DND-41 (cell line): ENCODE measurements at places on chromosomes 16 and 17.
A peak's percentile ranks its signal among the peaks of the same experiment; 100 is the strongest.

- no peak overlapping the region for H3K4me3 ChIP-seq
- no peaks in the 10 kb centered on the region for H3K36me3 ChIP-seq
- H3K4me1 ChIP-seq: no peaks in the 10 kb centered on the region
- H3K27me3 ChIP-seq: no peaks in the 10 kb centered on the region
- no peak overlapping the region for H3K27ac ChIP-seq
Measured at GRCh38 chr17:6456914-6457687, 12.8 kb downstream of the PIMREG start.

DNA sequence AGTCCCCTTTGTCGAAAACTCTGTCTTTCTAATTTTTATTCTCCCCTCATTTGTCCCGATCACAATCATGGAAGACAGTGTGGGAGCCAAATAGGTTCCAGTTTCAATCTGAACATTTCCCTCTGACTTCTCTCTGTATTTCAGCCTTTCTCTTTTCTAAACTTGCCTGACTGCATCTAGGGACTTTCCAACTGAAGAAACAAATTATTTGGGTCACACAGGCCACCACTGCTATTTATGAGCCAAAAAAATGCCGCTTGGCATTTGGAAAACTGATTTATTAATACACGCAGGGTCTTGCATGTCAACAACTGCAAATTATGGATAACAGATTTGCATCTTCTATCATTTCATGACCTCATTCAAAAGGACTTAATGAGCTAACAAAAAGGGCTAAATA, 55.2 kb upstream of the ELAC2 start:
- H3K4me3 ChIP-seq: no peak overlapping the region
- H3K36me3 ChIP-seq: no peaks in the 10 kb centered on the region
- DNase-seq: no peak
- no peaks in the 10 kb centered on the region for H3K4me1 ChIP-seq

- H3K27ac ChIP-seq: peak overlapping the region; percentile 5; the same call in 1 of the 2 replicates
- peaks cover 45% of the 10 kb centered on the region for H3K4me1 ChIP-seq
- peaks cover 50% of the 10 kb centered on the region for H3K36me3 ChIP-seq
- H3K4me3 ChIP-seq: no peak overlapping the region
Measured at GRCh38 chr16:9124908-9125584, 33.6 kb downstream of the HAPSTR1 start.

DNA sequence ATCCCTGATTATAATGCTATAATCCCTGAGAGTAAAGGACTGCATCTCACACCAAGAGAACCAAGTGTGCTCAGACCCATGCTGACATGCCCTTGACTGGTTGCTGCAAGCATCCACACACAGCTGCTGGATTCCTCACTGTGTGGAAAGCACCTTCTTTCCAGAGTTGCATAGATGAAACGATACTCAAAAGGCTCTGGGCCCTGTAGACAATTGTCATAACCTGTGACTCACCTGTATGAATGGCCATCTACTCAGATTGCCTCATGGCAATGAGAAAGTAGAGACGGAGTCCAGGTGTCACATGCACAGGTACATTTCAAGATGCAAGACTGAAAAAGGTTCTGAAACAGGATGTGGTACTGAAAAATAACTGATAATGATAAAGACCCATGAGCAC, 58.1 kb downstream of the MPHOSPH6 start:
- no peak overlapping the region for H3K27ac ChIP-seq
- DNase-seq: no peak
- no peaks in the 10 kb centered on the region for H3K4me1 ChIP-seq
- H3K36me3 ChIP-seq: no peaks in the 10 kb centered on the region
- H3K4me3 ChIP-seq: no peak overlapping the region

DNA sequence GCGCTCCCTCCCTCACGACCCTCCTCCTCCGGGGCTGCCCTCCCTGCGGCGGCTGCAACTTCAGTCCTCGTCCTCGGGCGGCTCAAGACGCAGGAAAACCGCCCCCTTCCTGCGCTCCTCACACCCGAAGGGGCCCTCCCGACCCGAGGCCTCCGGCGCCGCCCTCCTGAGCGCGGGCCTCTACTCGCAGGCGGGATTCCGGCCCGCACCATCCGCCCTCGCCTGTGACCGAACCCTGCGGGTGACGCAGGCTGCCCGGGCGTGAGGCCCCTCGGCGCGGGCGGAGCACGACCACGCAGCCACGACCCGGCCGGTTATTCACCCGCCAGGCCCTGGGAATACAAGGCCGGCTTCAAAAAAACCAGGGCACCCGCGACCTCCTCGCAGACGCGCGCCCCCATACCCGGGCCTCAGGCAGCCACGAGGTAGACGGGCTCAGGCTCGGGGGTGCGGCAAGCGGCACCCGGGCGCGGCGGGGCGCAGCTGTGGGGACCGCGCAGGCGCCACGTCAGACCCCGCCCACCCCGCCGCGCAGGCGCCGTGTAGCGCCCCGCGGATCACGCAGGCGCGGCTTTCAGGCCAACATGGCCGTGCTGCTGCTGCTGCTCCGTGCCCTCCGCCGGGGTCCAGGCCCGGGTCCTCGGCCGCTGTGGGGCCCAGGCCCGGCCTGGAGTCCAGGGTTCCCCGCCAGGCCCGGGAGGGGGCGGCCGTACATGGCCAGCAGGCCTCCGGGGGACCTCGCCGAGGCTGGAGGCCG, at the start of gene SPG7:
SPG7 (plus strand) TSS at position 570 of the 757 bp plus-strand sequence; CDS start at position 585, 15 bp downstream.
- H3K36me3 ChIP-seq: peaks cover 26% of the 10 kb centered on the region
- H3K4me1 ChIP-seq: peaks cover 39% of the 10 kb centered on the region
- peak within 1 kb of the TSS; percentile 87 for H3K27ac ChIP-seq
- DNase-seq: peak; percentile 90
- H3K4me3 ChIP-seq: peak within 1 kb of the TSS; percentile 87

DNA sequence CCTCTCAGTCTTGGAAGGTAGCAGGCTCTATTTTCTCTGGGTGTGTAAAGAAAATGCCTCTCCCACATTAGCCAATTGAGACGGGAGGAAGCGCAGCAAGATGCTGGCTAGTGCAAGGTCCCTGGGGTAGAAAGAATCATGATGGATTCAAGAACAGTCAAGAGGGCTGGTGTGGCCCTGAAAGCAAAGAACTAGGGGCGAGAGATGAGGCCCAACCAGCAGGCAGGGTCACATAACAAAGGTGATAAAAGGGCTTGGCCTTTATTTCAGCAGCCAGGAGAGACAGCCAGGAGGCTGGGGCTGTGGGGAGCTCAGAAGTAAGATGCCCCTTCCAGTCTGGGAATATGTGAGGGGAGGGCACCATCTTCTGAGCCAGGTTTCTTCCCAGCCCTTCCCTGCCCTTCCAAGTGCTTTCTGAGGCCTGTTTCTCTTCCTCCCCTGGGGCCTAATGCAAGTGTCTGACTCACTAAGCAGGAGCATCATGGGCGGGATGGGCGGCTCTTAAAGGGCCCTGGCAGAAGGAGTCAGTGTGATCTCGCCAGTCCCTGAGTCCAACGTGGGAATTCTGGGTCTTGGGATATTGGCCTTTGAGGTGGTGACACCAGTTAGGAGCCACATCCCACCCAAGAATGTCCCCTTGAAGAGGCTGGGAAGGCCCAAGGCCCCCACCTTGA, 3.9 kb upstream of the NLRC5 start:
- peaks cover 18% of the 10 kb centered on the region for H3K4me1 ChIP-seq
- no peak overlapping the region for H3K4me3 ChIP-seq
- peaks cover 2% of the 10 kb centered on the region for H3K27me3 ChIP-seq
